ENCODE measurements at places on chromosomes 3 and 15.

DNA sequence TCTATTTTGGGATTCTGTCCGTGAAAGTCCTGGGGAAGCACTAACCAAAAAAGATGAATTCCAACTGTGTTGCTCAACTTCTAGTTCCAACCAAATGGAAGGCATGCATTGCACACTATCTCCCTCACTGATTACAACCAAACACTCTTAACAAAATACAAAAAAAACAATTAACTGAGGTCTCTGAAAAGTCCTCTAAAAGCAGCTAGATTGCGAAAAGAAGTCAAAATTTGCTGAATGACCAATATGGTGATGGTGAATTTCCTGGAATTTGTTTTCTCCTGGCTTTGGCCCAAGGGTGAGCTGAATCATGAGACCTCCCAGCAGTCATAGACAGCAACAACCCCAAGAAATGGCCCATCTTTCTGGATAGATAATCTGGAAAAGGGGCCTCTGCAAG lies 28.3 kb downstream of the CYP19A1 start:
- DNase-seq = no peak

DNA sequence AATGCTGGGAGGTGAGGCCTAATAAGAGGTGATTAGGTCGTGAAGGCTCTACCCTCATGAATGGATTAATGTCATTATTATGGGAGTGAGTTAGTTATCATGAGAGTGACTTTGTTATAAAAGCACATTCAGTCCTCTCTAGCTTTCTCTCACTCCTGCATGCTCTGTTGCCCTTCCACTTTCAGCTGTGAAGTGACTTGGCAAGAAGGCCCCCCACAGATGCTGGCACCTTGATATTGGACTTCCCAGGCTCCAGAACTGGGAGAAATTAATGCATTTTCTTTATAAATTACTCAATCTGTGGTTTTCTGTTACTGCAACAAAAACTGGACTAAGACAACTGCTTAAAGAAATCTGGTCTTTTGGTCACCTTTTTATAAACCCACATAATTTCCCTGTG lies 144.3 kb downstream of the FBN1 start:
- no peak for DNase-seq

GRCh38 chr15:40075298-40076044 lies 33.2 kb downstream of the BMF start:
- DNase-seq = no peak

DNA sequence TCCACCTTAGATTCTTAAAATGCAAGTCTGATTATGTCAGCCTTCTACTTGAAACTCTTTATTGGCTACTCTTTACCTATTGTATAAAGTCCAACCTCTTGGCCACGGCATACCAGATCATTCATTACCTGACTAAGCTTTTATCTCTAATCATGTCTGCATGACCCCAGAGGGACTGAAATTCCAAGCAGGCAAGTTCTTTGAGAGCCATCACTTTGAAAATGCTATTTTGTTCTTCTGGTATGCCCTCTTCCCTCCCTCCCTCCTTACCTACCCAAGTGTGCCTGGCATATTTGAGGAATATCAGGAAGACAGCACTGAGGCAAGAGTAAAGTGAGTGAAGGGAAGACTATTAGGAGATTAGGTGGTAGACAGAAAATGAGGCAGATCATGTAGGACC lies 57.5 kb downstream of the KCNMB2 start:
- no peak for DNase-seq

GRCh38 chr3:54069961-54070360 lies 52.4 kb upstream of the CACNA2D3 start:
- DNase-seq = no peak

DNA sequence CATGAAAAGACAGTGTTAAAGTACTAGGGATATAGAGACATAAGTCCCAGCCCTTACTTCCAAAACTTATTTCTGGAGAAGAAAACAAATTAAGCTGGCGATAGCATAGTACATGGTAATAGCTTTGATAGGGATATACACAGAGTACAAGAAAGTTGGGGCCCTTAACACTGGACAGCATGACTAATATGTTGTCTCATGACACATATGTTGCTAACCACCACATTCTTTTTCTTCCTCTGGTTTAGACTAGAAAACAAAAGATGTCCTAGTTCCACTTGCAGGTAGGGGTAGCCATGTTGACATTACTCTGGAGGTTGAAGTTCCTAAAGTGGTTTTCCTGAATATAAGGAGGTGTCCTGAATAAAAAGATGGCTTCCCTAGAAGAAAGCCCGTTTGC lies 75.3 kb downstream of the RFX7 start:
- DNase-seq = no peak

All from effector CD4-positive, alpha-beta T cell (primary cell).